Right cardiac atrium (tissue), 5 donors: ENCODE measurements at places on chromosomes 7 and 10. TPM values are rescaled to one million over a fixed set of nuclear protein-coding genes. Genes with fewer than 3 reads are reported as not detected.
A peak's percentile ranks its signal among the peaks of the same experiment; 100 is the strongest.

CLDN4 gene
- not detected for total RNA-seq

CDH23 gene
- total RNA-seq: 5.2 TPM

DNA sequence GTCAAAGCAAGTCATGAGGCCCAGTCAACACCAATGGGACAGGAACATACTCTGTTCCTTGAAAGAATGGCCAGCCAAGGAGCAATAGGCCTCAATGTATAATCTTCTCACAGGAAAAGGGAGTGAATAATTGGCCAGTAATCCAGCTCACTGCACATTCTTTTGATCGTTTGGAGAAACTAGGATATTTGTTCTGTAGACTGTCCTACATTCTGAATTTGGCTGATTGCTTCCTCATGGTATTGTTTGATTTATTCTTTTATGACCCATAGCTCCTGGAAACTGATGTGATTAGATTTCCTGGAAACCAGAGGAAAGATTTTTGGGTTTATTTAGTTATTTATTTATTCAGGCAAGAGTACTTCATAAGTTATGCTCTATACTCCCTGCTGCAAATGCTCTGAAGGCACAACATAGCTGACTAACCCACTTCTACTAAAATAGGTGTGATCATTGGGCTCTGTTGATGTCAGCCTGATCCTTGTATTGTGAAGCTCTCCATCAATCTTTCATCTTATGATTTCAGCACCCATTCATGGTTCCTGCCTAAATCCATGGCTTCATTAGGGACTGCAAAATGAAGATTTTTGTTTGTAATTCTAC is 745.2 kb downstream of the SUGCT start:
- DNase-seq: no peak

GRCh38 chr7:54180796-54181195 is 361.4 kb upstream of the VSTM2A start:
- no peak for DNase-seq

GRCh38 chr10:125455431-125455830 is 227.5 kb downstream of the TEX36 start:
- no peak for DNase-seq

DNA sequence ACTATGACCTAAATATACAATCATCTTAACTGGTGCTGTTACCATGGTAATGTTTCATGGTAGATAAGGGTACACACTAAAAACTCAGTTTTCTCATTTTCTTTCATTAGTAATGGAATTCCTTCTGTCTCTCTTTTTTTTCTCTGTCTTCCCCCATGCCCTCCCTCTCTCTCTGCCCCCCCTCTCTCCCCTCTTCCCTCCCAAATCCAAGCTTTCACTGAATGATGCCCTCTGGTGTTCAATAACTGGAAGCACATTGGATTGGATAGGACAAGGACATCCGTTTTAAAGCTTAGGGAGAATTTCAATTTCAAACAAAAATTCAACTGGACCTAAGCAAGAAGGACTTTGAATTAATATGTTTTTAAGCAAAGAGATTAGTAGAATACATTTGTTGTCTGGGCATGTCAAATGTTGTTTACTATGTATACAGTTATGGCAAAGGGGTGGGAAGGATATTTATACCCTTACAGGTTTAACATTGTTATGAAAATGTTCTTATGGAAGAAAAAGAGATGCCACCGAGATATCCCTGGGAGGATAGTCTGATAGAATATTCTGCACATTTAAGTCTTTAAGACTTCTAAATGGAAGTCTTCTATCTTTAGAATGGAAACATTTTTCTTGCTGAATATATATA is 6.1 kb downstream of the CHRM2 start:
- DNase-seq: no peak

INSIG1 gene
- total RNA-seq: 19.6 TPM

- no peak for DNase-seq
These were observed 441.7 kb downstream of the TYW1 start for GRCh38 chr7:67438198-67438882.

GRCh38 chr7:5430612-5430947 is 6.9 kb upstream of the TNRC18 start:
- no peak for DNase-seq

GRCh38 chr7:76238326-76238725 is 36.6 kb downstream of the SRRM3 start:
- no peak for DNase-seq

- DNase-seq: no peak
These were observed 1.2 kb downstream of the CFAP69 start for GRCh38 chr7:90246171-90246570.

GLRX3 gene
- total RNA-seq: 58.9 TPM

DNA sequence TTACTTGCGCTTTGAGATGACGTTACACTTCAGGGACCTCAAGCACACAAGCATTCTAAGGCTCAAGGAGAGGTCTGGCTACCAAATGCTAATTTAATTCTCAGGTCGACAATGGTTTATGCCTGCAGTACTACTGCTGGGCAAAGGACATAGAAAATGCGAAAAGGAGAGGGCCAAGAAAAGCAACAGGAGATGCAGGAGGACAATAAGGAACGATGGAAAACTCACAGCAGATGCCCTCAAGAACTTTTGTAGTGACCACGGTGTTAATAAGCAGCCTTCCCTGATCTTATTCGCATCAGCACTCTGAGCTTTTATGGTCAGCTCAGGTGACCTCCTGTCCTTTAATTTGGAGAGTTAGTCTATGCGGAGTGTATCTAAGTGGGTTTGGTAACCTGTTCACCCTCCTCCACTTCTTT is 146.3 kb downstream of the GPR85 start:
- DNase-seq: no peak

ARHGAP22 gene
- total RNA-seq: 6.2 TPM

GSTO2 gene
- 0.85 TPM for total RNA-seq

DNA sequence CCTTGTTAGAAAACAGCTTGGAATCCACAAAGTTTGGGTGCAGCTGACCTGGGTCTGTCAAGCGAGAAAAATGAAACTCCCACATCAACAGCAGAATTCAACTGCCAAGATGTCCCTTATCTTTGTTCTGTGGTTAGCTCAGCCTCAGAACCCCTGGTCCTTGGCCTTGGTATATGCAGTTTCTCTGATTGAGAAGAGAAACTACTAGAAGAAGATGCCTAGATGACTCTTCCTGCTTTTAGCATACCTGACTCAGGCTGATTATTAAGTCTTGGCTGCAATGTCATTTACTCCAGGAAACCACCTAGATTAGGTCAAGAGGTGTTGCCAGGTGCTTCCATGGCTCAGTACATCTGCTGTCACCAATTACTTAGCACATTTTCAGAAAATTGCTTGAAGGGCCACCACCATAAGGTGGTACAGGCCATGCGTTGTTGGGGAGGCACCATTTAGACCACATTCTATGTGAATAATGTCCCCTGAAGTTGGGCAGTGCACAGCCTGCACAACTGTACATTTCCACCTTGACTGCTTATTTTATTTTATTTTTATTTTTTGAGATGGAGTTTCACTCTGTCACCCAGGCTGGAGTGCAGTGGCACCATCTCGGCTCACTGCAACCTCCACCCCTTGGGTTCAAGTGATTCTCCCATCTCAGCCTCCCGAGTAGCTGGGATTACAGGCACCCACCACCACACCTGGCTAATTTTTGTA is 59.4 kb upstream of the ZNF438 start:
- no peak for DNase-seq

JAZF1 gene
- 23.9 TPM for total RNA-seq

DNA sequence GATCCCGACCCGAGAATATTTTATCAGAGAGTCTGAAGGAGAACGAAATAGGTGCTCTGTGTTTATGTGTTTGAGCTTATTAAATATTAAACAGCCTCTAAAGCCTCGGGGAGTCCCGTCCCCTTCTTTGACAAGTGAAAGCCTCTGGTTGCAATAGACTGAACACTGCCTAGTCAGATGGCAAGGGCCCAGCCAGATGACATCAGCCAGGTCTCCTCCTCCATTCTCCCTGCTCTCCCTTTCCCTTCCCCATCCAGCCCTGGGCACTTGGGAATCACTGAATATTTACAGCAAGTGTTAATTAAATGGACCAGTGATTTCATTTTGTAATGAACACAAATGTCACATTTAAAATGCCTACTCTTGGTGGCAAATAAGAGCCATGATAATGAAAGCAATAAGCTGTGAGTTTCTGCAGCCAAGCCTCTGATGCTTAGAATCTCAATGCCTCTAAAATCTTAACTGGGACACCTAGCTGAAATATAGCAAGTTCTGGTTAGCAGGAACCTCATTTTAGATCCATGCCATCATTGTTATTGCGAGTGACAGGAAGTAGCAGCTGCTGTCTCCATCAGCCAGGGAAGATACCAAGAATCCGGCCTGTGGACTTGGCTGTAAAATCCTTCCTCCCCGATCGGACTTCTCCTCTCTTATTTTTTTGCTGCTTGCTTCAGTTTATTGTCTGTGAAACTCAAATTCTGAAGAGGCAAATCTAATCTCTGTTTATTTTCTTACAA is 202.1 kb downstream of the PRPF18 start:
- DNase-seq: peak; percentile 84

DNA sequence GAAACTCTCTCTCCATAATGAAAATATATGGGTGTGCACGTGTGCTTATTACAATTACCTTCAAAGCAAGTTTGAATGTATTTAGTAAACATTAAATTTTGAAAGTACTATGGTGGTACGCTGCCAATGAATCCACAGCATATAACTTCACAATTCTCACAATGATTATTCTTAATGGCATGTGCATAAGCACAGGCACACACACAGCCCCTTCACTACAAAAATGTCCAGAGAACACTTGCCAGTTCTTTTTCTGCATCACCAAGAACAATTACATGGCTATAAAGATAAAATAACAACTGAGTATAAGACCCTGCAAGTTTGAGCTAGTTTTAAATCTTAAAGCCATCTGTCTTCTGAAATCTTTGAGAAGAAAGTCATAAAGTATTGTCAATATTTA is 22.2 kb downstream of the SGCE start:
- DNase-seq: no peak
